Stimulated activated CD8-positive, alpha-beta memory T cell treated with anti-CD3 and anti-CD28 coated beads, Interleukin-15, amount 100 ng/mL, for 1 hour (primary cell): ENCODE measurements at places on chromosomes 7 and 10.
A peak's percentile ranks its signal among the peaks of the same experiment; 100 is the strongest.

DNA sequence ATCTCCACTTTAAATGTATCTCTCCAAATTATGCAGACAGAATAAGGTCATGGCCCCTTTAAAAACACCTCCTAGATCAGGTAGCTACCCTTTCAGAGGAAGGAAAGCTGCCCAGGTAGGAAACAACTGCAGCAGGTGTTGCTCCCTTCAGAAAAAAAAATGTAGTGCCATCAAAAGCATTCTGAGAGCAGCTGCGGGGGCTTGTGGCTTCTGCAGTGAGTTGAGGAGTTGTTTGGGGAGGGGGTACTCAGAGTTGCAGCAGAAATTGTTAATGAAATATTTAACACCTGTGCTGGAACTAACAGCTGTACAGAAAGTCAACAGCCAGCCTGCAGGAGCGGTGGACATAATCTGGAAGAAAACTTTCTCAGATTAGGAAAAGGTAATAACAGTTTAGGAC, 24.0 kb downstream of the CDHR3 start:
- no peak for DNase-seq

DNA sequence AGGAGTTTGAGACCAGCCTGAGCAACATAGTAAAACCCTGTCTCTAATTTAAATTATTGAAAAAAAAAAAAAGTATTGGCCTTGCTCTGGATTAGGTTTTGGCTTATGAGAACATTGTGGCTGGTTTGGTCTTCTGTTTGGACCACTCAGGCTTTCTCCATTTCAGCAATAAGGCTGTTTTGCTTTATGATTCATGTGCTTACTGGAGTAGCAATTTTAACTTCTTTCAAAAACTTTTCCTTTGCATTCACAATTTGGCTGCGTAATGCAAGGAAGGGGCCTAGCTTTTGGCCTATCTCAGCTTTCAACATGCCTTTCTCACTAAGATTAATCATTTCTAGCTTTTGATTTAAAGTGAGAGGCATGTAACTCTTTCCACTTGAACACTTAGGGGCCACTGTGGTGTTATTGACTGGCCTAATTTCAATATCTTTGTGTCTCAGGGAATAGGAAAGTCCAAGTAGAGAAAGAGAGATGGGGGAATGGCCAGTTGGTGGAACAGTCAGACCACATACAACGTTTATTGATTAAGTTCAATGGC, 38.0 kb upstream of the SRPK2 start:
- DNase-seq = no peak

DNA sequence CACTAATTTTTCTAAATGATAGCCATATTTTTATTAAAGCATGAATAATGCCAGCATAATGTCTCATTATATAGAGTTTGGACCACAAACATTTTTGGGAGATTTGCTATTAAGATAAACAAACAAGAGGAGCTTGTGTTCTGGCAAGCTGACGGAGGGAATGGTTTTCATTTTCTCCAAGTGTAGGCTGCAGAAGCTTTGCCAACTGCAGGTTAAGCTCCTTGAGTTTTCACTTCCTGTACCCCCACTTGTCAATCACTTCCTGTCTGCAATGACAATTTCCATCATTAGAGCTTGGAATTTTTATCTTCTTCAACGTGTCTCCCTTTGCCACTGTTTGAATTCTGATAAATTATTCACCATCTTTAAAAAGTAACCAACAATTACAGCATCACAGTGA, 13.4 kb downstream of the EBF3 start:
- no peak for DNase-seq

- DNase-seq = no peak
Measured at GRCh38 chr7:124413029-124413428, 352.6 kb downstream of the GPR37 start.

- no peak for DNase-seq
Measured at GRCh38 chr10:78906734-78907390, 161.9 kb upstream of the ZMIZ1 start.

DNA sequence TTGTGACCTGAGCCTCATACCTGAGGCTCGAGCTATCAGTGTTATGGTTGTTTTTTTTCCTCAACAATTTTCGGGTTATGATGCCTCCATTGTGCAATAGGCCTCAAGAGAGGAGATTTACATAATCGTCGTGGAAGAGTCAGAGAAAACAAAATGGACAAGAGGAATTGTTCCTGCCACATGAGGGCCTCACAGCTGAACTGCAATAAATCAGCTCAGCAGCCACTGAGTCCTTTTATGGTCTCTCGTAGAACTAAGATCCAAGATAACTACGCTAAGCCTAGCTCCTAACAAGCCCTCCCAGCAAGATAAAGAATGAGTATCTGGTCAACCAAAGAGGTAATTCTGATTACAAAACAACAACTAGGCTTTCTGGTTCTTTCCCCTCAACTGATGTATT, 336.8 kb downstream of the WDR11 start:
- no peak for DNase-seq

GRCh38 chr10:36469585-36469984, 655.8 kb upstream of the ANKRD30A start:
- DNase-seq = no peak

DNA sequence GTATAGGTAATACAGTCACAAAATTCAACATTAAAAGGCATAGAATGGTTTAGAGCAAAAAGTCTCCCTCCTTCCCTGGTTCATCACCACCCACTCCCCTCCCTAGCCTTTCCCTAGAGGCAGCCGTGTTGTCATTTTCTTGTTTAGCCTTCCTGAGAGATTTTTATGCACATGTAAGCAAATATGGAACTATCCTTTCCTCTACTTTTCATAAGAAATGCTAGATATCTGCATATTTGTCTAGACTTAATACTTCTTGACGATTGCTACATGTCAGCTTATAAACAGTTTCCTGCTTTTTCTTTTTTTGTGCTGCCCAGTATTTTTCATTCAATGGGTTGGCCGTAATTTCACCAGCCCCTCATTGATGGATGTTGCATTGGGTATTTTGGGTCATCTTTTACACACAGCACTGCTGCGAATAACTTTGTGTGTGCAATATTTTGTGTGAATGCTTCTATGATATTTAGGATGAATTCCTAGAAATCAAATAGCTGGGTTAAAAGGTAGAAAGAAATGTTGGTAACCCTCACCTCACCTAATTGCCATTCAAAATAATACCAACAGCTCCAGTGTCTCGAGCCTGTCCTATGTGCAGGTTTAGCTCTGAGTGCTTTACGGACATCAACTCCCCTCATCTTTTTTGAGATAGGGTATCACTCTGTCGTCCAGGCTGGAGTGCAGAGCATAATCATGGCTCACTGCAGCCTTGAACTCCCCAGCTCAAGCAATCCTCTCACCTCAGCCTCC, 6.9 kb downstream of the IRF5 start:
- DNase-seq = no peak

DNA sequence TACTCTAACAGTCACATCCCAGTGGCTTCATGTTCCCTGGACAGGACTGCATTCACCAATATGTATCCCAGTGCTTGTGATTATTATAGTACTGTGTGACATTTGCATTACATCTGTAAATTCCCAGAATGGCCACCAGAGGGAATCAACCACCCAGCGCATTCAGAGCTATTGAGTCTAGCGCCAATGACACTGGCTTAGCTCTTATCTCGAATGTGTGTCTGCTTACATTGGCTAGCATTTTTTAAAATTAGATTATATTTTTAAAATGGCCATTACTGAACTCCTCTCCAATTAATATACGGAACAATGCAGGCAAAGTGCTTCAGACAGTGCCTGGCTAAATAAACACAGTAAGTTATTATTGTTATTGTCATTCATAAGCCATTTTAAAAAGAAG, 36.3 kb downstream of the TRIL start:
- DNase-seq = no peak

- peak; percentile 74 for DNase-seq
Measured at GRCh38 chr7:27196287-27196767, 3.6 kb downstream of the HOXA13 start.

GRCh38 chr7:148732862-148733261, 34.2 kb downstream of the CUL1 start:
- DNase-seq = no peak

- DNase-seq = no peak
Measured at GRCh38 chr10:113045147-113046055, 95.4 kb downstream of the TCF7L2 start.
